Smooth muscle cell of the brain vasculature (primary cell): ENCODE measurements at places on chromosomes 6 and 20.

GRCh38 chr20:3716195-3716834 is 3.9 kb upstream of the SIGLEC1 start:
- peak; percentile 31 for DNase-seq

- DNase-seq, result peak; percentile 54
These were observed 466.6 kb upstream of the JAG1 start for GRCh38 chr20:11140359-11140758.

DNA sequence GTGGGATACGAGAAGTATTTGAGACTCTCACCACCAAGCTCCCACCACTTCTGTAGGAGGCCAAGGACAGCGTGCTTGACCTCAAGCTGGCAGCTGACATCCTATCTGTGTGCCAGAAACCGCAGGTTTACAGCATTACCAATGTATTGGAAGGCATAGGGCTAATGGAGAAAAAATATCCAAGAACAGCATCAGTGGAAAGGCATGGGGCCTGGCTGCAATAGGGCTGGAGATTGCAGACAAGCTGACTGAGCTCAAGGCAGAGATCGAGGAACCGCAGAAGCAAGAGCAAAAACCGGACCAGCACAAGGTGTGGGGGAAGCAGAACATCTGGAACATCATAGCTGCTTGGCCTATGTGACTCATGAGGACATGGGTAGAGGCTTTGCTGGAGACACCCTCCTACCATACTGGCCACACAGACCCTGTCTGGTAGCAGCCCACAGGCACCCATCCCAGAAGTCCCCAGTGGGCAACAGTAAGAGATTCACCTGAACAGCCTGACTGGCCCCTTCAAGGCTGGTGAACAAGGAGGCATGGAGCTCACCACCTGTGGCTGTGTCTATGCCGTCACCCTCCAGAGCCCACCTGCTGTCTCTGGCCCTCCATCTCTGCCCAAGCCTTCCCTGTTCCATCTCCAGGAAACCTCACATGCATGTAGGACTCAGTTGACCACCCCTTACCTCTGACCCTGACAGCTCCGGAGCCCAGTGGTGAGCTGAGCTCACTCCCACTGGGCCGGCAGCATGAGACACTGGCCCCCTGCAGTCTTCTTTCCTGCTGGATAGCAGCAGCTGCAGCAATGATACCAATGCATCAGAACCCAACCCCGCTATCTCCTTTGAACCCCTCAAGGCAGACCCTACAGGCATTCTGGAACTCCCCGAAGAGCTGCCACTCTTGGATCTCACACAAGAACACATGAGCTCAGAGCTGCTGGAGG is 171.1 kb downstream of the KIF6 start:
- peak; percentile 43 for DNase-seq

GRCh38 chr6:97669191-97670031 is 386.4 kb upstream of the MMS22L start:
- no peak for DNase-seq

DNA sequence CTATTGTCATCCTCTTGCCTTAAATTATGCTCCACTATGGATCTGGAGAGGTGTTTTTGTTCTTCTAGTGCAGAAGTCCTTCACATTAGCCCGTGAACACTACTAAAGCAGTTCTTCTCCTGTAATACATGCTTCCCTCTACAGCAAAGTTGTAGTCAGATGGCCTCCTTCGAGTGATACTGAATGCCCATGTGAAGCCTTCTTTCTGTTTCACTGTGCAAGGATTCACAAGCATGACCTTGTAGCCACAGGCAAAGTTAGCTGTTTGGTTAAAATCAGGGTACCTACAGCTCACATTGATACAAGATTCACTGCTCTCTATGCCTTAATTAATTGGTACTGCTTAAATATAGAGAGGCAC is 47.6 kb downstream of the ARHGAP18 start:
- no peak for DNase-seq

DNA sequence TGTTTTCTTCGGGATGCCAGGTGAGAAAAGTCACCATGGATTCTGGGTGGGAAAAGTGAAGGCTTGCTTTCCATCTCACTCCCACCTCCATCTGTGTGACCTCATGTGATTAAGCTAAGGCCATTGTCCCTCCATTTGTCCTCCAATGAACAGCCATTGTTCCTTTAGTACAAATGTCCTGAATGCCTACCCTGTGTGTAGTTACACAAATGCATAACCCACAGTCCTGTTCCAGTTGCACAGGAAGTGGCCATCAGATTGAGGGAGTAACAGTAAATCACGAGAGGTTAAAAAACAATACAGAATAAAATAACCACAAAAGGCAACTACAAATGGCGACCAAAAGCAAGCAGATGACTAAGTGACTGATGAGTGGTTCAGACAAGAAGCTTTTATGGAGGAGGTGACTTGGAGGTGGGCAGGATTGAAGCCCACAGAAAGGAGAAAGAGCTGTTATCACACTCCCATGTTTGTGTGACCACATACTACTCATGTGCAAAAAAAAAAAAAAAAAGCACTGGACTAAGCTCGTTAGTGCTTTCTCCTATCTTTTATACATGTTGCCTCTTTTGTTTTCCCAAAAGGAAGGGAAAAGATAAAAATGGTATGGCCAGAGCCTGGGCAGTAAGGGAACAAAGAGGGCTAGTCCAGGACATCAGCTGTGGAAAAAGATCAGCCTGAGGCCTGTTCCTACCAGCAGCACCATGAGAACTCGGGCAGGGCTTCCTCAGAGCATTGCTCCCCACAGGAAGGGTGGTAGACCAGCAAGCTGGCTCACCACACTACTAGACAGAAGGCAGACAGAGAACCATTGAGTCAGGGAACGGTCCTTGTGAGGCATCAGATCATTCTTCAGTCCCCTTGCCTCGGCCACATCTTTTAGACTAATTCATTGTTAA is 111.0 kb downstream of the TFAP2A start:
- DNase-seq, result no peak

DNA sequence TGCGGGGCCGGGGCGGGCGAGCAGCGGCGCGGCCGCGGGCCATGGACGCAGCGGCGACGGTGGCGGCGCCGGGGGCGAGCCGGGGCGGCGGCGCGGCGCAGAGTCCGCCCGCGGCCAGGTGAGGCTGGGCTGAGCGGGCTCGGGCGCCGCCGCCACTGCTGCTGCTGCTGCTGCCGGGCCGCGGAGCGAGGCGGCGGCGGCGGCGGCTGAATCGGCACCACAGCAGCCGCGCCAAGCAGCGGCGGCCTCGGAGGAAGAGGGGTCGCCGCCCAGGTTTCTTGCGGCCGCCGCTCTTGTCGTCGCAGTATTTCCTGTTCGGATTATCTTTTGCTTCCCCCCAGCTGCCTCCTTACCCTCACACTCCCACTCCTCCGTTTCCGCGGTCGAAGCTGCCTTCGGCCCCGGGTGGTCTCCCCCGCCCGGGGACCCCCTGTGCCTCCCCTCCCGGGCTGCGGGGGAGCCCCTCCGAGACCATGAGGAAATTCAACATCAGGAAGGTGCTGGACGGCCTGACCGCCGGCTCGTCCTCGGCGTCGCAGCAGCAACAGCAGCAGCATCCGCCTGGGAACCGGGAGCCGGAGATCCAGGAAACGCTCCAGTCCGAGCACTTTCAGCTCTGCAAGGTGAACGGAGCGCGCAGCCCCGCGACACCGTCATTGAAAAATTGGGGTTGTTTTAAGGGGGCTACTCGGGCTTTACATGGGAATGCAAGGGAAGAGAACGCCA is at the start of gene STXBP5:
STXBP5 (plus strand) TSS at position 358 of the 726 bp plus-strand sequence; CDS start at position 474, 116 bp downstream.
- DNase-seq, result no peak

- no peak for DNase-seq
These were observed 16.6 kb upstream of the TRIM27 start for GRCh38 chr6:28940294-28940857.

DNA sequence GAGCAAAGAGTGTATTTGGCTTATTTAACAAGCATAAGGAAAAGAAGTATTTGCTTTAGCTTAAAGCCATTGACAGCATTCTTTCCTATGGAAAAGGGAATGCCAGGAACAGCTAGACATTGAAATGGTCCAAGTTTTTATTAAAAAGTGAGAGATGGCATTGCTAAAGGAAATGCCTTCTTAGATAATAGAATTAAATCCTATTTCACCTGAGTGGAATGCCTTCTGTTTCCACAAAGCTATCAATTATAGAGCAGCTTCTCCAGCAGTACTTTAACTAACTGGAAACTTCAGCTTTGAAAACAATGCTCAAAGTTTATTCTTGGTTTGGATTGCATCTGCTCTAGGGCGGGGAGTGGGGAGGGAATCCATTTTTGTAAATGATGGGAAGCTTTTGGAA is 85.1 kb upstream of the CNKSR3 start:
- no peak for DNase-seq

GRCh38 chr6:65646544-65646943 is 60.5 kb downstream of the EYS start:
- no peak for DNase-seq

DNA sequence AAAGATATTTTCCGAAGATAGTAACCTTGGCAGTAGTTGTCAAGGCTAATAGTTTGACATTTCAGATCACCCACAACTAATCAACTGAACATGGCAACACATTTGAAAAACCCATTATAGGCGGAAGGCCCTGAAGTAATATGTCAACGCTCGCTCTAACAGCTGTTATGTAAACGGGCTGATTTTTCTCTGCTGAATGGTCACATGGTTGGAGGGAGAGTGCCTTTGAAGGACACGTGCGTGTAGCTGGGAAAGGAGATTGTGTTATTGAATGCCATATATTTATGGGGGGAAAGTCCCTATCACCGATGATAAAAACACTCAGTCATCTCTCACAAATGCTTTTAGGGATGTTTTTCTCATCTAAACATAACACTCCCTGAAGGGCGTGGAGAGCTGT is 160.0 kb upstream of the RALGAPA2 start:
- DNase-seq, result no peak

GRCh38 chr6:12748411-12748810 is 31.8 kb downstream of the PHACTR1 start:
- no peak for DNase-seq

GRCh38 chr20:60142587-60142986 is 184.4 kb downstream of the CDH26 start:
- DNase-seq, result no peak

DNA sequence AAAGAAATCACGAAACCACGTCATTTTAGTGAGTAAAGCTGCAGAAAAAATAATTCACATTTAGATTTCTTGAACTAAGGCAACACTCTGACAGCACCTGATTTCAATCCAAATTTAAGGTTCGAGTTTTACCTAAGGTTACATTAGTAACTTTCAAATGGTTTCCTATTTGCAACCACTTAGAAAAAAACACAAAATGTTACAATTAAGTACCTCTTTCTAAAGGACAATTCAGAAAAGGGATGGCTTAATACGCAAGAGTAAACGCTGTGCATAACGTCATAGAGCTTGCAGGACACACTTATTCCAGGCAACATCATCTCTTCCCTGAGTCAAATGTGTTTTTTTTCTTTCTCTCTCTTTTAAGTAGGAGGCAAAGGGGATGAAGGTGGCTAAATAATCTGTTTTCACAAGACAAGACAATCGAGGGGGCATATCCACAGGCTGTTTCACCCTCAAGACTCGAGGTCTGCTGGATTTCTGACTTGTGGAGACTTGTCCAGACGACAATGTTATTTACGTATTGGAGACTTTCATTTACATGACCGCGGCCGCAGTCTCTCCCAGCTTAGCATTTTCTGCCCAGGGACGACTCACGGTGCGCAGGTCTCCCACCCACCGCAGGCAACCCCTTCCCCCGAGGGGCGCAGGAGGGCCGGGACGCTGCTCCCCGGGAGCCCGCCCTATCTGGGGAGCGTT is 86.0 kb downstream of the SESN1 start:
- no peak for DNase-seq
